CMK (cell line): ENCODE measurements at places on chromosomes 2 and 18.

GRCh38 chr2:39260087-39260486 lies 16.3 kb upstream of the CDKL4 start:
- DNase-seq: no peak

- DNase-seq: no peak
Observed at GRCh38 chr2:238700117-238700457, 147.8 kb upstream of the TWIST2 start.

DNA sequence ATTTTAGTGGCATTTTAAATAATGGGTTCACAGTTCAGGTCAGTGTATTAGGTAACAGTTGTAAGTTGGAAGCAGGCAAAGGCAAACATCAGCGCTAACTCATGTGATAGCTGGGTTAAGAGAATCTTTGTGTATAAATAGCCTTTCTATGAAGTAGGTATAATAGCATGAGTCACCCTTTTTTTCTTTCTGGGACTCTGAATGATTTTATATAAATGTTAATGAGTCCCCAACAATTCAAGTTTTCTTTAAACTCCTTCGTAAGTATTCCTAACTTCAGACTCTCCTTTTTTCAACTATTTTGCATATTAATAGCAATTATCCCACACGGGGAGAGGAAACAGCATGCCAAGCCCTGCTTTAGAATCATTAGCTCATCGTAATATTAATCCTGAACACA lies 384.3 kb downstream of the PIK3C3 start:
- DNase-seq: no peak

DNA sequence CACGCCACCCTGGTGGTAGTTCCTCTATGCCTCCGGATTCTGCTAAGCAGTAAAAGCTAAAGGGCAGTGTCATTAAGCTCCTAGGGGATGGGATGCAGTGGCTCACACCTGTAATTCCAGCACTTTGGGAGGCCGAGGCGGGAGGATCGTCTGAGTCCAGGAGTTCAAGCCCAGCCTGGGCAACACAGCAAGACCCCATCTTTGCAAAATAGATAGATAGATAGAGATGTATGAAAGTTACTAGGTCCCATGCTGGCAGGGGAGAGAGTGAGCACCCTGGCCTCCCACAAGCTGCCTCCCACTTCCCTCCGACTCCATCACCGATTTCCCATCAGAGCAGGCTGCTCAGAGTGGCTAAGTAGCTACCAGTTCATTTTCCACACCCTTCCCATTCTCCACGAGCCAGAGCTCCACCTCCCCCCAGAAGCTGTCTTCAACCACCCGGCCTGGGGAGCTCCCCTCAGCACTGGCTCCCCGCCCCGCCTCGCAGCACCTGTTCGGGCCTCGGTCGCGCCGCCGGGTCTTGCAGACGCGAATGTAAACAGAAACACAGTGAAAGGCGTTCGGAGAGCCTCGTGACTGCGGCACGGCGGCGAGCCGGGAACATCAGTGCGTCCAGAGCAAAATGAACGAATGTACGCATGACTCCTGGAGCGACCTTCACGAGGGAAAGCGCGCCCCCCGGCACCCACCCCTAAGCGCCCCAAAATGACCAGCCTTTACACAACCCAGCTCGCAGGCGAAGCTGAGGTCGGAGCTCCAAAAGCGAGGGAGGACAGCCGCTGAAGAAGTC lies 598 bp upstream of the CEP68 start:
- no peak for DNase-seq

DNA sequence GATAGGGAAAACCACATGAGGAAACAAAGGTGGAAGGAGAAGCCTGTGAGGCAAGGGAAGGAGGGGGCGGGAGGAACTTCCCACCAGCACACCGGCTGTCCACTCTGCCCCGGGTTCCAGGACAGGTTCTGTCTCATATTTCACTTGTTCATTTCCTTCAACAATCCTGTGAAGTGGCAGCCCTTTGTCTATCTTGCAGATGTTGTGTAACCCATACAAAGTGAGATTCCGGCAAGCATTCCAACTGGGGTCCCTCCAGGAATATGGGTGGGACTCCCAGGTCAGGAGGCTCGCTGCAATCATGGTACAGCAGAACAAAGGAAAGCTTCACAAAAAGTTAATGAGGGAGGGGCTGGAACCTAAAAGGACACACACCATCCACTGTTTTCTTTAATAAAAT lies 271.3 kb upstream of the PXDN start:
- no peak for DNase-seq

DNA sequence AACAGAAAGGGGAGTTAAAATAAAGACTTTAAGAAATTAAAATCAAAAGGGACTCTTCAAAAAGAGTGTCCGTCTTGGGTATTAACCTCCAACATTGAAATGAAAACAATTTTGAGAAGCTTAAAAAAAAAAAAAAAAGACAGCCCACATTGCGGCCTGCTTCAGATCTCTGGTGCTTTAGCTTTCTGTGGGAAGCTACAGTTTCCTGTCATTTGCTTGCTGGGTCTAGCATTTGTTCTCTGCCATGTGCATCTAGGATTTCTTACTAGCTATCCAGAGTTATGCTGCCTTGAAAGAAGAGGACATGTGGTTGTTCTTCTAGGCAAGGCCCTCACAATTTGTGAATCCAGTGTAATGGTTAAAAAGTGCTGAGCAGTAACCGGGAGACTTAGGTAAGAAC lies 375.3 kb downstream of the SLC4A3 start:
- no peak for DNase-seq

- no peak for DNase-seq
Observed at GRCh38 chr2:122028371-122029100, 273.1 kb downstream of the TSN start.

- DNase-seq: no peak
Observed at GRCh38 chr2:75465317-75465984, 95.3 kb downstream of the EVA1A start.

GRCh38 chr2:60966507-60967405 lies 50.8 kb upstream of the PEX13 start:
- no peak for DNase-seq

GRCh38 chr2:145827235-145827634 lies 1307.3 kb upstream of the ZEB2 start:
- no peak for DNase-seq

GRCh38 chr2:213034585-213034984 lies 116.8 kb downstream of the IKZF2 start:
- DNase-seq: no peak

- no peak for DNase-seq
Observed at GRCh38 chr2:70643715-70644114, 90.1 kb upstream of the TGFA start.

- DNase-seq: no peak
Observed at GRCh38 chr2:16671760-16672159, 6.1 kb upstream of the CYRIA start.
